Caki2 (cell line): ENCODE measurements at places on chromosomes 11 and 22.
A peak's percentile ranks its signal among the peaks of the same experiment; 100 is the strongest.

DNA sequence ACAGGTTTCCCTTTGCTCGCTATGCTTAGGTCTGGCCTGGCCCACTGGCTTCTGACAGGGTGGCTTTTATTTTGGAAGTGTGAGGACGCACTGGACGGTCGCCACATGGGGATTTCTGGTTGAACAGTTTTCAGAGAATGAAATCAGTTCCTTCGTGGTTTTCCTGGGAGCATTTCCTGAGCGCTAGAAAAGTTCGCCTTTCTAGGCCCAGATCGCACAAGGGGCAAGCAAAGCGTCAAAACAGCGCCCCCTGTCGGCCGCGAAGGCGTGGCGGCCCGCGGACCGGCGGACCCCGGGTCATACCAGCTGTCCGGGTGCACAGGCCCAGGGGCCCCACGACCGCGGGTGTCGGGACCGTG, 12.7 kb upstream of the CYP2R1 start:
- no peak for DNase-seq

GRCh38 chr22:28018461-28018927, 99.4 kb upstream of the PITPNB start:
- no peak for DNase-seq

- no peak for DNase-seq
Measured at GRCh38 chr22:49476176-49476575, 351.5 kb downstream of the BRD1 start.

DNA sequence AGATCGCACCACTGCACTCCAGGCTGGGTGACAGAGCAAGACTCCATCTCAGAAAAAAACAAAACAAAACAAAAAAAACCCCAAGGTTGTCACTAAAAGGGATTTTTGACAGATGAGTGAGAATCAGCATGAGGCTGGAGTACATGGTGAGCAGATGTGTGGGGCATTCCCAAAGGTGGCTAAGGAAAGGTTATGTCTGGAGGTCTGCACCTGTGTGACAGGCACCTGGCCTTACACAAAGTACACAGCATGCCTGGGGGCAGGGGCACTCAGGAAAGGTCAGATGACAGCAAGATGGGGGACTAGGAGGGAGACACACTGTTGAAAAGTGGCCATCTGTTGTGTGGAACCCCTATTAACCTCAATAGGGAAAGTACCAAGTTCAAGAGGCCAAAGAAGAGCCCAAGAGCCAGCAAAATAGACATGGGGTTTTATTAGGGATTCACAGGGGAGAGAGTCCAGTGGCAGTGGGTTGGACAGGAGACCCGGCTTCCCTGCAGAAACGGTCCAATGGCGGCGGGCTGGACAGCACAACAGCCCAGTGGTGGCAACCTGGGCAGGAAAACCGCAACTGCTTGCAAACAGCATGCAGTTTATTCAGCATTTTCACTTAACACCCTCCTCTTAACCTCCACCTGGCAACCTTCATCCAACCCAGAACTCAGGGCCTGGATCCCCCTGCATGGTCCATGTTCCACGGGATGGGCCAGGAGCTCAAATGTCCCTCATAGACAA, 101.1 kb downstream of the MICAL2 start:
- no peak for DNase-seq

DNA sequence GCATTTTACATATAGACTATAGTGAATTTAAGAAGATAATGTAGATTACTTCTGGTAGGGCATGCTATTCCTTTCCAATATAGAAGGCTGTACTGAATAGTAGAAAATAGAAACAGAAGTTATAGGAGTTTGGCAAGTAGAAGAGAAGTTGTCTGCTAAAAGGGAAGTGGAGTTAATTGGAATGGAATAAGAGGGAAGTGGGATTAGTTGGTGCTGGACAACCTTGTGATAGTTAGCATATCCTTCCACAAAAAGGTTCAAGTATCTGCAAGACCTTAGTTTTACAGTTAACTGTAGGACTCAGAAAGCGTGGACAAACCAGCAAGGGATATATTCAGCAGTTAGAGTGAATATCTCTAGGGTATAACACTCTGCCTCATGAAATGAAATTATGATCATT, 185.5 kb downstream of the SWAP70 start:
- DNase-seq = no peak

DNA sequence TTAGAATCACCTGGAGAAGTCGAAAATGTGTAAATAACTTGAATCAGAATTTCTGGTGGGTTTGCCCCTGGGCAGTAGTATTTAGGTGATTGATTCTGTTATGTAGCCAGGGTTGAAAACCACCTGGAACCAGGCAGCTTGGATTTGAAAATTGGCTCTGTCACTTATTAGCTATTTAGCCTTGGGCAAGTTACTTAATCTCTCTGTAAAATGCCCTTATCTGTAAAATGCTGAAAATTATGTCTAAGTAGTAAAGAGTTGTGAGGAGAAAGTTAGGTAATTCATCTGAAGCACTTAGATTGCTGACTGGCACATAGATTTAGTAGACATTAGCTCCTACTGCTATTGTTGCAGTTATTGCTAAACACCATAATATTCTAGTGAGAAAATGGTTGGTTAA, 49.3 kb downstream of the PPME1 start:
- no peak for DNase-seq

DNA sequence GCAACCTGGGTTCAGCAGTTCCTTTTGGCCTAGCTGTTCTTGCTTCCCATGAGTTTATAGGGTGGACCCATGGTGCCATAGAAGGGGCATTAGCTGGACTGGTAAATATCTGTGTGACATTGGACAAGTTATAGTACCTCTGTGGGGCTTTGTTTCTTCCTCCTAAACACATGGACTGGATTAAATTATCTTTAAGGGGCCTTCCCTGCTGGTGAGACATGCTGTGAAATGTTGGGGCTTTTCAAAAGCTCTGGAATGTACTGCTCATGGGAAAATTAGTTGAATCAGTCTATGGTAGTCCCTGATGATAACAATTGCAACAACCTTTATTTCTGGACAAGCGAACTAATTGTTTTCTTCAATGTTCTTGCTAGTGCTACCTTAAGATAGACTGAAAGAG, 276.2 kb downstream of the BLID start:
- no peak for DNase-seq

DNA sequence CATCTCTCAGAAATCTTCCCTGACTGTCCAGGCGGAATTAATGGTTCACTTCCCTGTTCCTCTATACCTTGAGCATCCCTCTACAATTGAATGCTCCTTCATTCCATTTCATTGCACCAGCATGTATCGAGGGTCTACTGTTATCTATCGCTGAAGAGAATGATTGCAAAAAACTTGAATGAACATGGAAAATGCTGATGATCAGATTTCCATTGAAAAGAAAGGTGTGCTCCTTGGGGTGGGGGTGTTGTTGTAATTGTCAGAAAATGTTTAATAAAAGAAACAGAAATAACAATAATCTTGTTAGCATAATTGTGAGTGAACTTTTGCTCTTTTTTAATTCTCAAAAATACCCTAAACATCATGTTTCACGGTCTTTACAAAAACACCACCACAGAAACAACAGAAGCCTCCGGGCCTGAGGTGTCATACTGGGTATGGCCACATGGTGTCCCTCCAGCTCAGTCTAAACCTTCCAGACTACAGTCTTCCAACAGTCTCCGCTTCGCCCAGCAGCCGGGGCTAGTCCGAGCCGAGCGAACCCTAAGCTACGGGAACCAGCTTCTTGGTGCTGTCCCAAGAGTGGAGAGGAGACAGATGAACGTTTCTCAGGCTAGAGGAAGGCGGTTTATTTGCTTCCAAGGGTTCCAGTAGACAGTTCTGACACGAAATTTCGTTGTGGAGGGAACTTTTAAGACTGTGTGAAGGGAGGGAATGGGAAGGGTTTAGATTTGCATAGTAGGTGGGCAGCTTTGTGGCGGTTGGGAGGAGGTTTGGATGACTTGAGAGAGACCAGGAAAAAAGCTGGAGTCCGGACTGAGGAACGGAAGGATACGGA, 75.8 kb upstream of the ZBED5 start:
- peak; percentile 87 for DNase-seq

- peak; percentile 49 for DNase-seq
Measured at GRCh38 chr11:73242251-73243092, 24.4 kb downstream of the P2RY2 start.
